Retinal pigment epithelial cell (primary cell): ENCODE measurements at places on chromosomes 5 and 9.

GRCh38 chr5:168314735-168315411 lies 23.4 kb downstream of the WWC1 start:
- DNase-seq, result peak; percentile 86

DNA sequence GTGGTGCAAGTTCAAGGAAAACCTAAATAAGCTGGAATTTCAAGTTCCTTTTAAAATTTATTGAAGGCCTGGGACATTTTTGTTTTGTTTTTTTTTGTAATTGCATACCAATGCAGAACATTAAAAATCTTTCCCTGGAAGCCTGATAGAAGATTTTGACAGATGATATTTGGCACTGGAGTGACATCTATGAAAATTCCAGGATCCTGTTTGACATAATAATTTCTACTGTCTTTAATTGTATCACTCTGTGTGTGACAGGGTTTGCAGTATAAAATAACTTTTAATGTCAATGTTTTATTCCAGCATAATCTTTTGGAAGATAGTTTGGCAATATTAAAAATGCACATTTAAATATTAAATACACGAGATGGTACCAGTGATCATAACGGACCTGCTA lies 514.2 kb upstream of the ACO1 start:
- DNase-seq, result no peak

DNA sequence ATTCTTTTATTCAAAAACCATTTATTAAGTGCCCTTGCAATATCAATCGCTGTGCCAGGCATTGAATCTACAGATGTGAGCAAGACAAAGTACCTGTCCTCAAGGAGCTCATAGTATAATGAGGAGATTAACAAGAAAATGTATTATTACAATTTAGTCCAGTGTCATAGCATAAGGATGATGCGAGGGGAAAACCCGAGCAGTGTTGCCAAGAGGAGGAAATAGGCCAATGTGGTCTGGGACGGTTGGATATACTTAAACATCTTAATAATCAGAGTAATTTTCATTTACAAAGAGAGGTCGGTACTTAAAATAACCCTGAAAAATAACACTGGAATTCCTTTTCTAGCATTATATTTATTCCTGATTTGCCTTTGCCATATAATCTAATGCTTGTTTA lies 18.5 kb downstream of the CD274 start:
- no peak for DNase-seq

DNA sequence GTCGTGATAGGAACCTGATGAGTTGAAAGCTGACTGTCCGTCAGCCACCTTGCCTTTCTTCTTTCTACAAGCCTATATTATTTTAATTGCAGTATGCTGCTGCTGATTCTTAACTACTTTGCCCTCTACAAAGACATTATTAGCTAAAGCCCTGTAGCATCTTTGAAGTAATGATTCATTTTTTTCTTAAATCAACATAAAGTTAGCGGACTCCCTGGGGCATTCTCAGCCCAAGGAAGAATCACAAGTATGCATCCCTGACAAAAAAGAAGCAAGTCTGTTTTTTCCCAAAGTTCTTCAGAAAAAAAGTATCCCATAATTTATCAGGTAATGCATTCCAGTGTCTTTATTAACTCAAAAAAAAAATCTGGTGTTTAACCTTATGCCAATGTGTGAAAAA lies 69.5 kb upstream of the TAS2R1 start:
- no peak for DNase-seq

GRCh38 chr9:27548055-27548741 lies 18.6 kb upstream of the MOB3B start:
- DNase-seq, result no peak

GRCh38 chr5:38846379-38847011 lies 683 bp downstream of the OSMR start:
- DNase-seq, result no peak

DNA sequence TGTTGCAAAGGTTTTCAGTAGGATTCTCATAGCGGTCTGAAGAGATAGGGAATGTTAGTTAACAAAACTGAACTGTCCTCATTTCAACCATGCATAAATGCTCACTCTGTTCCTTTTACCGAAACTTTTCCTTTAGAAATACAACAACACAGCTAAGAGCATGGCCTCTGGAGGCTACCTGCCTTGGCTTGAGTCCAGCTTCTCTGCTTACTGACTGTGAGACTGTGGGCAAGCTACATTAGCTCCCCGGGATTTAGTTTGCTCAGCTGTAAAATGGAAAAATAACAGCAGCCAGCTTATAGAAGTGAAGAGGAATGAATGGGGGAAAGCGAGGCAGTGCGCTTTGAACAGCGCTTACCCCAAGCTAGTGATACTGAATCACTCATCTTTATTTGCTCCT lies 507.9 kb upstream of the DAP start:
- no peak for DNase-seq

GRCh38 chr9:95981761-95982390 lies 106.4 kb downstream of the ERCC6L2 start:
- peak; percentile 18 for DNase-seq

- no peak for DNase-seq
Measured at GRCh38 chr9:132560616-132561202, 21.7 kb upstream of the BARHL1 start.

DNA sequence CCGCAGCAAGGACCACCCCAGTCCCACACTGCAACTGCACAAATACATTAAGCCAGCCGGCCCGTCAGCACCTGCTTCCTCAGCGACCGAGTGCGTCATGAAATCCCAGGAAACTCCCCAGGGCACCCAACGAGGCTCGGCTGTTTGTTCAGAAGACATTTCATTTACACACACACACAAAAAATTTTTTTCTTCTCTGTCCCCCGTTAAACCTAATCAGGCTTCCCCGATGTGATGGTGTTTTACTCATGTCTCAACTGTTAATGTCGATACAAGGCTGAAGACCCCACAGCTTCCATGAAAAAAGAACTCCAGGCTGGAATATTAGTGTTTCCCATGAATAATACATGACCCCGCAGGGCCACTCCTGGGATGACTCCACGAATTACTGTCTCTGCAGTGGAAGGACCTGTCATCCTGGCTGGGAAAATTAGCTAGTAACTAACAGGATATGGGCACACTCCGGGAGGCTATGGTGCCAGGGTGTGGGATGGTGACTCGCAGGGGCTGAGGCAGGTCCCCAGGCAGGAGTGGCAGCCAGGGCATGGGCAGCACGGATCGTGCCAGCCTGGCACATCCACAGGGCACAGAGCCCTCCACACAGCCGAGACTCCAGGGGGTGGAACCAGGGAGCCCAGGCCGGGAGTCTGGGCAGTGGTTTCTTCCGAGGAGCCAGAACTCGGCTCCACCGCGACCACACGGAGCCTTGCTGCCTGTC lies 102.4 kb downstream of the VAV2 start:
- no peak for DNase-seq

GRCh38 chr5:153952893-153953292 lies 85.8 kb downstream of the FAM114A2 start:
- DNase-seq, result no peak

GRCh38 chr5:74762599-74762998 lies 4.3 kb downstream of the GFM2 start:
- peak; percentile 46 for DNase-seq

DNA sequence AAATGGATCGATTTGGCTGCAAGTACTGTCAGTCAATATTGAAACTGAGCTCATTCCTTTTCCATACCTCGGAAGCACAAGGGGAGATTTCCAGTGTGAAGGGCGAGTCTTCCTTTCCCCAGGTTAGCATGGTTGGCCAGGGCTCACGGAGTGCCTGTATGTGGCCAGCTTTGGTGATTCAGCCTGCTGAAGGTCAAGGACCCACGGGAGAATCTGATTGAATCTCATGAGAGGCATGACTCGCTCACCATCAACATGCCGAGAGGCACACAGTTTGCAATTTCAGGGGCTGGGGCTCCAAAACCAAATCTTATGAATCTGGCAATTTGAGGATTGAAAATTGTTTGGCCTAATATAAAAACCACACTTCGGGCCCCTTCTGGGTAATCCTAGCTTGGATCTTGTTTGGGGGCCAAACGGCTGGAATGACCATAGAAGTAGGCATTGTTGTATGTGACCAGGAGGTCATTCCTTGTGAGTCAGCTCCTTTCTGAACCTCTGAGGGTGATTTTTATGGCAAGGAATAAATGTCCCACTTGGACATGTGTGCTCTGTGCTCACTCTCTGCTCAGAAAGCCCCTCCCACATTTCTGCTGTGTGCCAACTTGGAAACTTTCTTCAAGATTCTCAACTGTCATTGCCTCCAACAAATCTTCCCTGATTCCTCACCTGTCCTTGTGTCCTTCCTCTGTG lies 69.8 kb downstream of the DOCK2 start:
- no peak for DNase-seq

DNA sequence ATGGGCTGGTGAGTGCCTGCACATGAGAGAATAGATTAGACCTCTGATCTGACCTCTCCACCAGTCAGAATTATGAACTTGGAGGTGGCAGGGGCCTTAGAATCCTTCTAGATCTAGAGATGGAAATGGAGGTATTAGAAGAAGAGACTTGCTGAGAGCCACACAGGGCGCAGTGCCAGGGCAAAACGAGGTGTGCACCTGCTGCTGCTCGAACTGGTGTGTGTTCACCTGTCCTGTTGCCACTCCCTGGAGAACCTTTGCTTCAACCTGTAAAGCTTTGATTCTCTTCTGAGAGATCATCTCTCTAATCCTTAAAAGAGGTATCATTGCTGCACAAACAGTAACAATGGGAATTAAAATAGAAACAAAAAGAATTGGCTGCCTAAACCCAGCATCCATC lies 24.9 kb downstream of the FRMPD1 start:
- DNase-seq, result no peak

GRCh38 chr5:78809444-78809843 lies 160.9 kb upstream of the LHFPL2 start:
- no peak for DNase-seq

- DNase-seq, result no peak
Measured at GRCh38 chr5:91150234-91150633, 232.9 kb downstream of the ARRDC3 start.

- DNase-seq, result no peak
Measured at GRCh38 chr9:104879555-104880309, 48.2 kb downstream of the ABCA1 start.

GRCh38 chr5:172506251-172506650 lies 51.9 kb upstream of the SH3PXD2B start:
- DNase-seq, result no peak
